Stromal cell of bone marrow (primary cell): ENCODE measurements at places on chromosomes 12 and 14.

DNA sequence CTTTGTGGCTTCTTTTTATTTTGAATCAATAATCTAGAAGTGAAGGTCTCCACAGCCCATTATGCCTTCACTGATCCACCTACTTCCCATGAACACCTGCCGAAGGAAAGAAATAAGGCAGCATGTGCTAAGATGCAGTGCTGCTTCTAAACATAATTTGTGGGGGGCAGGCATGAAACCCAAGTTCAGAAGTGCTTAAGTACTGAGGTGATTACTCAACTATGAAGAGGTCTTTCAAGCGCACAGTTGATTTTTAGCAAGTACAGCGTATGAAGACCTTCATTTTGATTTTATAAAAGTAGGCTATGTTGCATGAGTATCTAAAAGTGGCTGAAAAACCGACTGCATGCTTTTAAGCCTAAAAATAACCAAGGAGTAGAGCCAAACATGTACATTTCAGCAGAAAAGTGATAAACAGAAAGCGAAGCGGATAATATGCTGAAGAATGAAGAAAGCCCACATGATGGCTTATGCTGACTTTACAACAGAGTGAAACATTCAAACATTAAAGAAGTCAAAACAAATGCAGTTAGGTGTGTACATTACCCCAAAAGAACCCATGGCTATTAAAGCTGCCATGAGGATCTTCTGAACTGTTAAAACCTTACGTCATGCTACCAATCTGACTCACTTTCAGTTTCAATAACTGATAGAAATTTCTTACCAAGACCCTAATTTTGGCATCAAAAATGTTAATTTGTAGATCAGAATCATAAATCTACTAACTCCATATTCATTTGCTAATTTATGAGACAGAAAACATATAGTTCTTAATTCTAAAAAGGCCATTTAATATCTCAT is 29.3 kb downstream of the KICS2 start:
- DNase-seq = no peak

GRCh38 chr14:82811246-82811645 is 1277.6 kb upstream of the SEL1L start:
- no peak for DNase-seq

- DNase-seq = no peak
Measured at GRCh38 chr12:131090274-131091210, 136.8 kb downstream of the ADGRD1 start.

- DNase-seq = no peak
Measured at GRCh38 chr12:27952510-27952909, 20.0 kb downstream of the PTHLH start.

DNA sequence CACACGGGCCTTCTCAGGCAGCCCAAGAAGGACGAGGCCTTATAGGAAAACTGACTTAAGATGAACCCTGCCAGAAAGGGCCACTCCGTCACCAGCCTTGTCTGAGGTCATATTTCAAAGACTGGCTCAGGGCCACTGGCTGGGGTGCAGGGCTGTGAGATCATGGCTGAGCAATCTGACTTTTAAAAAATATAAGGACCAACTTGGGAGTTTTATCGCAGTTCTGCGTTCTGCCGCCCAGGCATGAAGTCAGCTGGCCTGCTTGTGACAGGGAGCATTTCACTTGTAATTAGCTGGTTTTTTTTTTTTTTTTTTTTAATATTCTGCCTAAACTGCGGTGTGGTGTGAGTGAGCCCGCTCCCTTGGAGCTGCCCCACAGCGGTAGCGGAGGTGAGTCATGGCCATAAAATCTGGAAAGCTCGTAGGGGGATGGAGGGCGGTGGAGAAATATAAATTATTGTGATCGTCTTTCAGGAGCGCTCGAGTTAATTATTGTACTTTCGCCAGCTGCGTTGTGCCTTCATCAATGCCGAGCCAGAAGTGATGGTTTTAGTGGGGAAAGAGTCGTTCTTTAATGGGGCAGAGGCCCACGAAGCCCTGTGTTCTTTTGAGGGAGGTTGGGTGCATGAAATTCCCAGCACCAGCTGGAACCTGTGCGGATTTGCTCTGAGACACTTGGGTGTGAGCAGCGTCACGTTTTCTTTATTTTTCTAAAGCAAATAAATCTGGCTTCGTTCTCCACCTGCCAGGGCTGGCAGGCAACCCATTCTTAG is 231.9 kb downstream of the C12orf75 start:
- DNase-seq = peak; percentile 40

- no peak for DNase-seq
Measured at GRCh38 chr14:92863286-92864080, 59.5 kb upstream of the CHGA start.

- DNase-seq = no peak
Measured at GRCh38 chr12:1949771-1950470, 31.5 kb upstream of the CACNA2D4 start.

DNA sequence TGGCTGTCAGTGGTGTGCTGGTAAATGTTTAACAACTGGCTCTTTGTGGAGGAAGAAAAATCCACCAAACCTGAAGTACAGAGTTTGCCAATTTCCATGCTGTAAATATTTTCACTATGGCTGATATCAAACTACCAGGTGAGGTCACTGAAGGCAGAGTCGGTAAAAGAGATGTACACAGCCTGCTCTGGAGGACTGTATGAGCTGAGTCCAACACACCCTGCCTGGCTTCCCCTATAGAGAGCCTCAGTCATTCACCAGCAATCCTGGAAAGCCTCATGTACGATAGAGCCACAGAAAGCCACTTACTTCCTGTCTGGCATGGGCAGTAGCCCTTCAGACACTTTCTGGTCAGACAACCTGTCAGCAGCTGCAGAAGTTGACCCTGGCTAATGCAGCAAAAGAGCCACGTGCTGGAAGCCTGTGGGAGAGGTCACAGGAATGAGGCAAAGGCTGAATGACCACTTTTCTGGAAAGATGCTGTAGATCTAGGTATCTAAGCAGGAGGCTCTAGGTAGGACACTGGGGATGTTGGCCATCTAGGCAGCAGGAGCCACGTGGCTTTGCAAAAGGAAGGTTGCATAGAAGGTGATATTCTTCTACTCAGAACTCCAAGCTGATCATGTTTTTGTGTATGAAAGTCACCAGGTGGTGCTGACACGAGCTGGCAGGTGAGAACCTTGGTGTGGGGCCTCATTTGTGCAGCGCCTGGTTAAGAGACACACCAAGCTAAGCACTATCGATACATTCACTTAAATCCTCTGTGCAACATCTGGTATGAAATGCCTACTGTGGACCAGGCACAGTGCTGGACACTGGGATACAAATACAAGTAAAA is 553.9 kb downstream of the VRK1 start:
- no peak for DNase-seq

GRCh38 chr12:11777962-11778361 is 128.5 kb downstream of the ETV6 start:
- no peak for DNase-seq

DNA sequence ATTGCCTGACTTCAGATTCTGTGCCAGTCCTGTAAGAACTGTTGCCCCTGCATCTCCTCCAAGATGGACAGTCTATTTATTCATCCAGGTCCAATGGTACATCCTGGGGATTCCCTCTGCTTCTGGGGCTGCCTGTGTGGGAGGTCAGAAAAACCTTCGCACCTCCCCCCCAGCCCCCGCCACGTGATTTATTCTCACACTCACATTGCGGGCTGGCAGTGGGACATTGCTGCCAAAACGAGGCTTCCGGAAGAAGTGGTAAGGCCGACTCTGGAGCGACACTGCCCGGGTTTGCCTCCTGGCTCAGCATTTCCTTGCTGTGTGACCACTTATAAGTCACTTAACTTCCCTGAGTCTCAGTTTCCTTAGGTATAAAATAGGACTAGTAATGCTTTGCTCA is 5.9 kb upstream of the RTL1 start:
- no peak for DNase-seq

- DNase-seq = peak; percentile 79
Measured at GRCh38 chr12:53505086-53505485, 2.2 kb downstream of the NPFF start.

- no peak for DNase-seq
Measured at GRCh38 chr12:124516850-124517249, 50.6 kb downstream of the NCOR2 start.

DNA sequence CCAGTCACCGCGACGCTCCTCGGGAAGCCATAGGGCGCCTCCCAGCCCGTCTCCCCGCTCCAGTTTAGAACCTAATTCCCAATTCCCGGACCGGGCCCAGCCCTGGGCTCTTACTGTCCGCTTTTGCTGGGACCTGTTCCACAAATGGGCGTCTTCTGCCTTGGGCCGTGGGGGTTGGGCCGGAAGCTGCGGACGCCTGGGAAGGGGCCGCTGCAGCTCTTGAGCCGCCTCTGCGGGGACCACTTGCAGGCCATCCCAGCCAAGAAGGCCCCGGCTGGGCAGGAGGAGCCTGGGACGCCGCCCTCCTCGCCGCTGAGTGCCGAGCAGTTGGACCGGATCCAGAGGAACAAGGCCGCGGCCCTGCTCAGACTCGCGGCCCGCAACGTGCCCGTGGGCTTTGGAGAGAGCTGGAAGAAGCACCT is 797 bp downstream of the UNG start:
- peak; percentile 39 for DNase-seq

- no peak for DNase-seq
Measured at GRCh38 chr12:51901121-51901817, 6.0 kb upstream of the ACVRL1 start.

- no peak for DNase-seq
Measured at GRCh38 chr12:40378691-40379090, 153.9 kb downstream of the LRRK2 start.

- no peak for DNase-seq
Measured at GRCh38 chr12:107702106-107702505, 16.5 kb downstream of the PWP1 start.

DNA sequence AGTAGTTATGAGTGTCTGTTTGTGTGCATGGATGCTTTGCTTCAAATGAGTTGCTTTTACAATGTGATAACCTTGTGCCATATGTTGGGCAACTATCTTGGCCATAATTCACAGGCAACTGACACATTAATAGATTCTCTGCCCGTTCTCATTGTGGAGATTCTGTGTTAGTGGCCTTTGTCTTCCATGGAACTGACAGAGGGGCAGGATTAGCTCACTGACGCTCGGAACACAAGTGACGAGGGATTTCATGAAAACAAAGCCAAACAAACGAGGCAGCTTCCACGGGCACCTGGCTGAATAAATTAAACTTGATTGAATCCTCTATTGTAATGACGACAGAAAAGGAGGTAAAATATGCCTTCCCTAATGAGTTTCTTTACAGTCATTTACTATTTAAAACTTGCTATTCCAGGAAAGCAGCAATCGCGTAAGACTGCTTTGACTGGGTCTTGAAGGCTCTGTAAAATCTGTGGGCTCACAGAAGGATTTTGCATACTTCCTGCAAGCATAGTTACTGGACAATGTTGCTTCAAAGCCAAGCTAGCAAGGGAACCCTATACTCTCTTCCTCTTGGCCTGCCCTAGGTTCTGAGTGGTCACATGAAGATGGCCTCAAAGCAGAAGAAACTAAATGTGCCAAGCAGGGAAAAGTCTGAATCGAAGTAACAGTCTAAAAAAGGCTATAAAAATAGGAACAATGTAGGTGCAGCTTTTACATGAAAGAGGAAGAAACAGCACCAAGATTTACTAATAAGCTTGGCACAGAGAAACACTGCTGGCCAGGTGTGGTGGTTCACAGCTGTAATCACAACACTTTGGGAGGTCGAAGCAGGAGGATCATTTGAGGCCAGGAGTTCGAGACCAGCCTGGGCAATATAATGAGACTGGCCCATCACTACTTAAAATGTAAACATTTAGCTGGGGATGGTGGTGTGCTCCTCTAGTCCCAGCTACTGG is 28.1 kb upstream of the SINHCAF start:
- DNase-seq = no peak

- DNase-seq = no peak
Measured at GRCh38 chr12:14960548-14961465, 594 bp downstream of the ARHGDIB start.

GRCh38 chr12:55933799-55934742 is 3.1 kb downstream of the DGKA start:
- peak; percentile 30 for DNase-seq

GRCh38 chr14:84003346-84003745 is 1526.6 kb upstream of the FLRT2 start:
- no peak for DNase-seq

DNA sequence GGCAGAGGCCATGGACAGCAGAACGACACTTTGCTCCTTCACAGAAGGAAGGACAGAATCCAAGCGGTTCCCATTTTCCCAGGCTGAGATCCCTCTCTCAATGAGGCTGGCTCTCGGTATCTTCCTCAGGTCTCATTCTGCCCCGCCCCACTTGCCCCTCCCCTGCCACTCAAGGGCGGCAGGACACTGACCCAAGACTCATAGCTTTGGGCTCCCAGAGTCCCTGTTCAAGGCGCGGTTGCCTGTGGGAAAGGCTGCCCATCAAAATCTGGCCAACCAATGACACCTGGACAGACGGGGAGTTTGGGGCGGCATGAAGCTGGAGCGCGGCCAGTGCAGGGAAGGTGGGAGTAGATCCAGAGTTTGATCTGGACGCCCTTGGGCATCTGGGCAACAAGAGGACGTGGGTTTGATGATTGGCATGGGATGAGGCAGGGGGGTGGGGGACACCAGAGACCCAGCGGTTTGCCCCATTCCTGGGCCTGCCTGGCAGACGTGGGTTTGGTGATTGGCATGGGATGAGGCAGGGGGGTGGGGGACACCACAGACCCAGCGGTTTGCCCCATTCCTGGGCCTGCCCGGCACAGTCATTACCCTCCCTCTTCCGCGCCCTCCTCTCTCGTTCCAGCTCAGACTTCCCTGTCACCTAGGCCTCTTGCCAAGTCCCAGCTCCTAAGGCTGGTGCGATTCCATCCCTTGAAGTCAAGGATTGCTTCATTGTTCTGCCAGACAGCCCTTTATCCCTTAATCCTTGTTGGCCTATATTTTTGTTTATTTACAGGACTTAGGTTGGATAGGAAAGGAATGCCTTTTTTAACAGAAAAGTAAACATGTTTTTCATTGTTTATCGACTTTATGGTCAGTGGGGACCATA is 92.1 kb downstream of the NINJ2 start:
- peak; percentile 88 for DNase-seq

DNA sequence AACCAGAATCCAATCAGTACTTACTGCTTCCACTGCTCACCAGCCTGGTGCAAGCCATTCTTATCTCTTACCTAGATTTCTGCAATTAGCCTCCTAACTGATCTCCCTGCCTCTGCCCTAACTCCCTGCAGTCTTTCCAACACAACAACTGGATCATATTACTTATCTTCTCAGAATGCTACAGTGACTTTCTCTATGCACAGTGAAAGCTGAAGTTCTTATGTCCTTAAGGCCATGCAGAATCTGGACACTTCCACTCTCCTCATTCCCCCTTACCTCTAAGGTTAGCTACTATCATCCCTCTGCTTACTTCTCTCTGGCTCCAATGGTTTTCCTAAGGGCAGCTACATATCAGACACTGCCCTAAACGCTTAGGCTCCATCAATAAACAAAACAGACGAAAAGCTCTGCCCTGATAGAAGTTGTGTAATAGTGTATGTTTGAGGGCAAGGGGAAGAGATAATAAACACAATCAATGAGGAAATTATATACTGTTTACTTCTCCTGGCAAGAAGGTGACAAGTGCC is 4.0 kb downstream of the KTN1 start:
- DNase-seq = no peak

DNA sequence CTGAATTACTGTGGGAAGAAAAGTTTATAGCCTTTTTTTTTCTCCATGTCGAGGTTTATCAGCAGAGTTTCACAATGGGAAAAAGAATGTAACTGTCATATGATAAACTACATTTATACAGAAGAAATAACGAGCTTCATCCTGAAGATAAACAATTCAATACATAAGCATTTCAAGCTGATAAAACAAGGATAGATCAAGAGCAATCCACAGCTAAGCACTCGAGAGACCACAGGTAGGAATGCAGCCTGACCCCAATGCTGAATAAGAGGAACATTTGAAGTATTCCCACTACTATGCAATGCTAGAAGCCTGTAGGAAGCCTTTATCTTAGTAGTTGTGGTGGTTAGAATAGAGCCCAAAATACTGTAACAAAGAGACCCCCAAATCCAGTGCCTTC is 32.6 kb upstream of the DAAM1 start:
- DNase-seq = no peak
